Stimulated activated CD4-positive, alpha-beta T cell treated with anti-CD3 and anti-CD28 coated beads, Interleukin-15, amount 100 ng/mL, for 1 hour (primary cell): ENCODE measurements at places on chromosomes 3 and 15.

- DNase-seq: no peak
Observed at GRCh38 chr3:30620402-30621360, 14.3 kb downstream of the TGFBR2 start.

DNA sequence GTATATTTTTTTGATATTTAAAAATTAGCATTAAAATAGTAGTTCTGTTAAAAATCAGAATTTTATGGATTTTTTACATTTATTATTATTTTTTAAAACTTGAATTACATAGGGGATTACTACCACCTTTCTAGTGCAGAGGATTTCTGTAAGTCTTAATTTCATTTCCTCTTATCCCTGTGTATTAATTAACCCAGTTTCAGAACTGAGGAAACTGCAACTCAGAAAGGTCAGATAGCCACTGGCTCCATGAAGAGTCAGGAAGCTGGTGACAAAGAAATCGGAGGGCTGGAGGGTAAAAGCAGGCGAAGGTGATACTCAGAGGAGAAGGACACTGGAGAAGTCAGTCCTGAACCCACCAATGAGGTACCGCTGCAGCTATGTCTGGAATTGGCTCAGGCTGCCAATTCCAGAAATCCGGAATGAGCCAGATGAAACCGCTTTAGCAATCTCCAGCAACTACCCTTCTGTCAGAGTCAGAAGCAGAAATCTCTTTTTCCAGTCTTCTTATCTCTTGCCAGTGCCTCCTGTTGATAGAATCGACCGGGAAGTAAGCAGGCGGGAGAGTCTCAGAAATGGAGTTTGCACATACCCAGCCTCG lies 308.5 kb downstream of the SV2B start:
- no peak for DNase-seq

- DNase-seq: no peak
Observed at GRCh38 chr15:69324565-69324964, 25.9 kb downstream of the PAQR5 start.

GRCh38 chr3:81485444-81485865 lies 276.0 kb downstream of the GBE1 start:
- DNase-seq: no peak

GRCh38 chr3:161689584-161690298 lies 193.1 kb downstream of the OTOL1 start:
- no peak for DNase-seq

- DNase-seq: no peak
Observed at GRCh38 chr3:65322910-65323309, 635.1 kb upstream of the ADAMTS9 start.

- DNase-seq: no peak
Observed at GRCh38 chr3:113634782-113635474, 61.5 kb downstream of the USF3 start.

DNA sequence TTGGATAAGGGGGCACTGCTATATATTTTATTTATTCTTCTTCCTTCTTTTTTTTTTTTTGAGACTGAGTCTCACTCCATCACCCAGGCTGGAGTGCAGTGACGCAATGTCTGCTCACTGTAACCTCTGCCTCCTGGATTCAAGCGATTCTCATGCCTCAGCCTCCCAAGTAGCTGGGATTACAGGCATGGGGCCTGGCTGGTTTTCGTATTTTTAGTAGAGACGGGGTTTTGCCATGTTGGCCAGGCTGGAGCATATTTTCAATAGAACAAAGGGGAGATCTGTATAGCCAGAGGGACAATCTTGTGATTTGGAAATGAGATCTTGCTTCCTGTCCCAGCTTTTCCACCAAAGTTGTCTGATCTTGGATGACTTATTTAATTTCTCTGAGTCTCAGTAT lies 133.1 kb upstream of the ABHD17C start:
- DNase-seq: no peak

DNA sequence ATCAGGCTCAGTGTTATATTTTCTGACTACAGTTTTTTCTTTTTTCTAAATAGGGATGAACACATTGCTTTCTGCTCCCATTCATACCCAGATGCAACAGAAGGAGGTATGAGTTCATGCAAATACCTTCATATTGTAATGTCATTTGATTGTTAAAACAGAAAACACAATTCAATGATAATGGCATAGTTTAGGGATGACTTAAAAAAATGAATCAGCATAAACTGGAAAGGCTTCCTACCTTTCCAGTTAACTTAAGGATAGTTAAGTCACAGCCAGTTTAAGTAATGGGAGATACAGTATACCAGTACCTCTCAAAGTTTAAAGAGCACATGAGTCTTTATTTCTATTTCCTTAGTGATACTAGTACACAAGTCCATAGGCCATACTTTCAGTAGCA lies 24.9 kb downstream of the KNL1 start:
- DNase-seq: no peak

DNA sequence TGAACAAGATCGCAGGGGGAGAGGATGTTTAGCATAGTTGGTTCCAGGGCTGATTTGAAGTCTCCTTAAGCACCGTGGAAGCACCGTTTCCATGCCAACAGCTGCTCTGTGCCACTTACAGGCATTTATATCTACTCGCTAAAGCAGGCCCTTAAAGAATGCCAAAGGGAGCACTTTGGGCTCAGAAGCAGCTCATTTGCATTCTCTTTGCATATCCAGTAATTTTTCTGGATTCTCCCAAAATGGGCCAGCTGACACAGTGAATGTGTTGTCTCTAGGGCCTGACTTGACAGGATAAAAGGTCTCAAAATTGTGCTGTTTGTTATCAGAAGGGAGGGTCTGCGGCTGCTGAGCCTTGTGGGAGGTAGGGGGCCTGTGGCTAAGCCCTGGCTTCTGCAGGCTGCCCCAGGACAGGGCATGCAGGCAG lies 138.6 kb downstream of the FBLN2 start:
- DNase-seq: no peak

GRCh38 chr3:168443965-168444364 lies 348.2 kb upstream of the GOLIM4 start:
- no peak for DNase-seq

GRCh38 chr15:51186891-51187290 lies 92.2 kb upstream of the TNFAIP8L3 start:
- no peak for DNase-seq

DNA sequence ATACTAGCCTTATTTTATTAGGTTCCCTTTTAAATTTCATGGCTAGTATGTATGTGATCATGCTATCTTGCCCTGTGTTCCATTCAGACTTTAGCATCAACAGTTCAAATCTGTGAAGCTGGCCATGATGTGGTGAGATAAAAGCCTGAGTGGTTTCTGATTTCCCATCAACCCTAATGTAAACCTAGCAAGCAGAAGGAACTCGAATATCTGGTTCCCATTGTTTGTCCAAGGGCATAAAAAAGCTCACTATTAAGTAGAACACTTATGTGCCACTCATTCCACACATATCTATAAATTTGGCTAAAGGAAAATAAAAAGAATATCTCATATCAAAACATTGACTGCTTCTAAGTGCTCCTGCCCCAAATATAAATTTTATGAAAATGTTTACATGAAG lies 311.7 kb downstream of the CADM2 start:
- DNase-seq: no peak

DNA sequence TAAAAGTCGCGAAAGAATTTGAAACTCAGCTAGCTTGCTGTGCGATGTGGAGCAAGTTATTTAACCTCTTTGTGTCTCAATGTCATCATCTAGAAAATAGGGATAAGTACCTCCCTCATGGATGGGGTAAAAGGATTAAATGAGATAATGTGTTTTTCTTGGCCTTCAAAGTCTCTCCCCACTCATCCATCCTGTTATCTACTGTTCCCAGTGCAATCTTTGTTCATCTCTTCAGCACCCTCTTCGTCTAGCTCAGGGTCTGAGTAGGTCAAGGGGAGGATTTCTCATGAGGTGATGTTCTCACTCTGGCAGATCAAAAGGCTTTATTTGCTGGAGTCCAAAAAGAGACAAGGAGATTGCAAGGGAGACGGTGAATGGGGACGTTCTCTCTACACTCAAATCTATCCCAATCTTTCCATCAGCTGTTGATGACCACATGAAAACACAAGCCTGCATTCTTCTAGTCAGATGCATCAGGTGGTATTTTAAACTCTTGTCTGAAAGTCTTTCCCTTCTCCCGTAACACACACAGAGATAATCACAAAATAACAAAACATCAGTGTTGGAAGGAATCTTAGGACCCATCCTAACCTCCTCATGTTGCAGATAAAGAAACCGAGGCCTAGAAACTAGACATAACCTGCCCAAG lies 1.3 kb downstream of the MESD start:
- DNase-seq: no peak

GRCh38 chr3:123872621-123873020 lies 11.5 kb downstream of the MYLK start:
- no peak for DNase-seq

DNA sequence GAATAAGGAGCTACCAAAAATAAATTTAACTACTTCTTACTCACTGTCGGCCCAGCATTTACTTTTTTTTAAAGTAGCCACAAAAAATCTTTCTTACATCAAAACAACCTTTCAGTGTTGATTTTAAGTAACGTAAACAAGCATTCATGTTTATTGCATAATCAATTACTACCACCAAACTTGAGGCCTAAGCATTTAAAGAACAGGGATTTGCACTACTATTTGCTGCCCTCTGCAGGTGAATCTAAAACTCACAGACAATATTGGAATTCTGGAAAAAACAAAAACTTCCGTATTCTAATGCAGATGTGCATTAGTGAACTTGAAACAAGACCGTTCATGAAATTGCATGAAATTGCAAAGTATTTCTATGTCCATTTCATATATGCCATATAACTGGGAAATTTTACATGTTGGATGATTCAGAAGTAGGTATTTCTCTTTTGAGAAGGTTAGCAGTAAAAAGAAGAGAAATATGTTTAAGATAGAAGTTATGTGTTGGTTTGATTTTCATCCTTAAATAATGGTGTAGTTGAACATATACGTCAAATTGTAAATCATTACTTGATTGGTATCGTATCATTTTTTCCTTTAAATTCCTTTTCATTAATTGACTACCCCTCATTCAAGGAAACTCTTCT lies 55.6 kb downstream of the CGGBP1 start:
- no peak for DNase-seq

DNA sequence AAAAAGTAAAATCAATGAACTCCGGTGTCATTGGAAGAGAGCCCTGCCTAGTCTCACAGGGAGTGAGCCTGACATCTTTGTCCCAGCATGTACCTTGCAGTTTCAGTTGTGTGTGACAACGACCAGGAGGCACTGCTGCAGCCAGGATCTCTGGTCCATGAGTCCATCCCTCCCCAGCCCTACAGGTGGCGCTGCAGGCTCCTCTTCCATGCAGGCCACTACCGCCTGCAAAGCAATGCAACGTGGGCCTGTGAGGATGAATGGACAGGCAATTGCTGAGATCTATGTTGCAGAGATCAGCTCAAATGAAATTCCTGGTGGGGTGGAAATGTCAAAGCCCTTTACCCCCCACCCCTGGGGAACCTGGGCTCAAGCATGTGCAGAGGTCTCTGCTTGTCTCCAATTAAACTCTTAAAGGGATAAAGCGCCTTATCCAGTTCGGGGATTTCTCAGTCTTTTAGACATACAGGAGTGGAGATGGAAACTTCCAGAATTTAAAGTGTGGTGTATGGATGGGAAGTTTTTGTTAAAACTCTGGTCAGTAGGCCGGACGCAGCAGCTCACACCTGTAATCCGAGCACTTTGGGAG lies 35.8 kb downstream of the TKT start:
- peak; percentile 44 for DNase-seq

DNA sequence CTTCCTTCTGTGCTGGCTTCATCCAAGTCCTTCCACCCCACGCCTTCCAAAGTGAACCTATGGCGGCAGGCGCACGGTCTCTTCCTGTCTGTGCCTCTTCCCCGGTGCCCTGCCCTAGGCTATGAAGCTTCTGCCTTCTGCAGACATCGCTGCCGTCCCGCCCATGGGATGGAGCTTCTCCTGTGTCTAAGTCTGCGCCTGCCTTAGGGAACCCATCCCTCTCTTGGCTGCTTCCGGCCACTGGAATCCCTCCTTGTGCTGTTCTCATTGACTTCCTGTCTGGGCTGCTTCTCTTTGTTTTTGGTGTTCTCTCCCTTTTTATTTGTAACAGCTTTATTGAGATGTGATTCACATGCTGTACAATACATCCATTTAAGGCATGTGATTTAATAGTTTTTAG lies 17.2 kb downstream of the CHCHD6 start:
- no peak for DNase-seq

DNA sequence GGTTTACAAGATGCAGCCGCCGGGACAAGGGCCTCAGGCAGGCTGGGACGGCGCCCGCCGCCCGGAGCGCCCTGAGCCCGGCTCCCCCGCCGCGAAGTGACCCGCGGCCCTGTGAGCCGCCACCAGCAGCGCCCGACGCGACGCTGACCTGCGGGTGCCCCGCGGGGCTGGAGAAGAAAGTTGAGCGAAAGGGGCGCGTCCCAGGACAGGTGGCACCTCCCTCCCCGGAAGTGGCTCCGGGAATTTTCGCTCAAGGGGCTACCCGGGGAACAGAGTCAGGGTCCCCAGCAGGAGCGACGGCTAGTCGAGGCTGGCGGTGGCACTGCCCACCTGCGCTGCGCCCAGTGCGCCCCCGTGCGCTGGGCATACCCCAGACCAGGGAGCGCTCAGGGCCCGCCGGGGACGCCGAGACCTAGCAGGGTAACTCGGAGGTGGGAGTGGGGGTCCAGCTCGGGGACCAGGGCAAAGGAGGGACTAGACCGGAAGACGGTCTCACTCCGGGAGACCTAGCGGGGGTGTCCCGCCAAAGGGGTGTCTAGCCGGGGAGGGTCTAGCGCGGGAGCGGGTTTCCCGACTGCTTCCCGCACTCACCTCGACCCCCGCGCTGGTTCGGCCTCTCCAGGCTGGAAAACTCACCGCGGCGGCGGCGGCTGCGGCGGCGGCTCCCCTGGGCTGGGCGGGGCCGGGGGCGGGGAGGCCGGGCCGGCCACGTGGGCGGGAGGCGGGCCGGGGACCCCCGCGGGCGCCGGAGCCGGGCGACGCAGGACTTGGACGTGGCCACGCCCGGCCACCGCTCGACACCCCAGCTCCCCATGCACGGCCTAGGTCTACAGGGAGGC lies 18.4 kb downstream of the SPATA12 start:
- no peak for DNase-seq

- no peak for DNase-seq
Observed at GRCh38 chr15:29516929-29517328, 247.3 kb upstream of the NSMCE3 start.

- DNase-seq: no peak
Observed at GRCh38 chr15:99402014-99402729, 150.9 kb downstream of the LRRC28 start.

DNA sequence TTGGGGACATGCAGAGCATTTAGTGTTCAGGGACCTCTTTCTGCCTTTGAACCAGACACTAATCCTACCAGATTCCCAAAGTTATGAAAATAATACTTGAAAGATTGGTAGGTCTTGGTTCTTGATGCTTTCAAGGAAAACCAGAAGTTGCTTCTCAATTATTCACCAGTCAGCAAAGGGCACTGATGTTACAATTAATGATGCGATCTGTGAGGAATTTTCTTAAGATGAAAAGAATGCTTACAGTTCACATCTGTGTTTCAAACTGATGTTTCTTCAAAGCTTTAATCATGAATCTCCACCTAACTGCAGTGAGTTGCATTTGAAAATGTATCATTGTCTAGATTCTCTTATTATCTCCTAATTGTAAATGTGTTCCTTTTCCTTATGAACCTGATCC lies 161.0 kb downstream of the NAALADL2 start:
- DNase-seq: no peak
